ENCODE measurements at places on chromosomes 7 and 10. TPM values are rescaled to one million over a fixed set of nuclear protein-coding genes. Genes with fewer than 3 reads are reported as not detected.

DNA sequence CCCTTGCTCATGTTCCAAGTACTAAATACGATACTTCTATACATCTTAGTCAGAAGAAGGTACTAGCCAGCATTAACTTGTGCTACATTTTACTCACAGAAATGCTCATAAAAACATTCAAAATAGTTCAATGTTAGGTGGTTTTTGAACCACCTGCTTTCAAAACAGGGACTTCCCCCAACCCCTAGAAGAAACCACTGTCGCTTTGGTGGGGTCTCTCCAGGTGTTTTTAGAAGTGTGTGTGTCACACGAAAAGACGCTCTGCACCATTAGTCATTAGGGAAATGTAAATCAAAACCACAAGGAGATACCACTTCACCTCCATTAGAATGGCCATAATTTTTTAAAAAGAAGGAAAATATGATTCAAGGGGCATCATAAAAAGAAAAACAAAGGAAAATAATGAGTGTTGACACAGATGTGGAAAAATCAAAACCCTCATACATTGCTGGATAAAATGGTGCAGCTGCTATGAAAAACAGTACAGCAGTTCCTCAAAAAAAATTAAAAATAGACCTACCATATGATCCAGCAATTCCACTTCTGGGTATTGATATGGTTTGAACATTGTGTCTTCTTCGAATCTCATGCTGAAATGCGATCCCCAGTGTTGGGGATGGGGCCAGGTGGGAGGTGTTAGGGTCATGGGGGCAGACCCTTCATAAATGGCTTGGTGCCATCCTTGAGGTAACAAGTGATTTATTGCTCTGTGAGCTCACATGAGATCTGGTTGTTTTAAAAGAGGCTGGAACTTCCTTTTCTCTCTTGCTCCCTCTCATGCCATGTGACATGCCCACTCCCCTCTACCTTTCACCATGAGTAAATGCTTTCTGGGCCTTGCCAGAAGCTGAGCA lies 74.2 kb downstream of the MALSU1 start:
- peak; percentile 92 for DNase-seq

- DNase-seq = peak; percentile 86
Observed at GRCh38 chr7:101744588-101744987, 72.8 kb upstream of the CUX1 start.

GRCh38 chr7:65983965-65984658 lies 2.1 kb upstream of the GUSB start:
- no peak for DNase-seq

GRCh38 chr10:124508070-124508667 lies 46.5 kb downstream of the LHPP start:
- DNase-seq = peak; percentile 51

GRCh38 chr10:118007773-118008172 lies 39.0 kb downstream of the RAB11FIP2 start:
- DNase-seq = no peak

DNA sequence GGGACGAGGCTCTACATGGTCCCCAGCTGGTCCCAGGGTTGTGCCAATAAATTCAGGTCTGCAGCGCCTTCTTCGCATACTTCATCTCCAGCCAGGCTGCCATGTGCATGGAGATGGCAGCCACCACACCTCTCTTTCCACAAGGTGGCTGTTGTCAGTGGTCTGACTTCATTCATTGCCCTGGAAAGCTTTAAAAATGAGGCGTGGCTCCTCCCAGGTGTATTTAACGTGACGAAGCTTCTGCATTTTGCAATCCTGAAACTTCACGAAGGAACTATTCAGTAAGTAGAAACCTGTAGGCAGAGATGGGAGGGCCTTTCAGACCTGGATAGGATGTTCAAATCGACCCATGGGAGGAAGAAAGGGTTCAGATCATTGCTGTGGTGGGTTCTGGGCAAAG lies 53.7 kb downstream of the PFKFB3 start:
- no peak for DNase-seq

- no peak for DNase-seq
Observed at GRCh38 chr7:110801502-110801901, 289.4 kb upstream of the LRRN3 start.

The IMMP2L gene
- 23.8 TPM for total RNA-seq

DNA sequence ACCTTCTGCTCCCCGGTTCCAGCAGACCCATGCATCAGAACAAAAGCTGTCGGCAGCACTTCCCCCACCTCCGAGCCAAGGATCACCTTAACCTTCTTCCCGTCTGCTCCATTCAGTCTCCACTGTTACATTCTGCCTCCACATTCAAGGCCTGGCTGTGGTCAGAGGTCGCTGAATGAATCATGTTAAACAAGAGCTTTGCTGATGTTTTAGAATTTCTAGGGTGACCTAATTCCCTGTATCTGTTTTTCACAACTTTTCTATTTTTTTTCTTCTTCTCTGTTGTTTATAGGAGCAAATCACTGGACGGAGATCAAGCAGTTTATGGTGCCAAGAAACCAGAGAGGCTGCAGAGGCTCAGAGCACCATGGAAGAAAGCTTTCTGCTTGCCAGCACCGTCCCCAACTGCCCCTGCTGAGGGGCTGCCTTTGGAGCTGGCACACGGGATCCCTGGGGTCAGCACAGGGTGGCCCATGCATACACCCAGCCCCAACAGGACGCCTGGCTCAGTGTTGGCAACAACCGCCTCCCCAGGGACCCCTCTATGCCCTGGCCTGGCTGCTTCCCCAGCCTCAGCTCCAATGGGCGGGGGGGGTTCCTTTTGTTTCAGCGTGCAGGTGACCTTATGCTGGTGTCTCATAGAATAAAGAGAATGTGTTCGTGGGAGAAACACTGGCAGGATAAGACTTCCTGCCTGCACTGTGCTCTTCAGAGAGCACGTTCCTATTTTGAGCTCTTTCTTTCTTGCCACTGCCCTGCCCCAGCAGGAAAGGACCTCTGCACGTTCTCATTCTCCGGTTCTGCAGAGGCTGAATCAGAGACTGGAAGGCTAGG lies 182.7 kb upstream of the LYZL2 start:
- DNase-seq = no peak

- no peak for DNase-seq
Observed at GRCh38 chr7:6269527-6269926, 2.9 kb downstream of the CYTH3 start.

The MYPN gene
- not detected for total RNA-seq

GRCh38 chr10:124560377-124561105 lies 98.9 kb downstream of the LHPP start:
- DNase-seq = no peak

GRCh38 chr7:11934796-11935195 lies 102.8 kb upstream of the THSD7A start:
- no peak for DNase-seq

The HOXA2 gene
- total RNA-seq = 0.42 TPM

DNA sequence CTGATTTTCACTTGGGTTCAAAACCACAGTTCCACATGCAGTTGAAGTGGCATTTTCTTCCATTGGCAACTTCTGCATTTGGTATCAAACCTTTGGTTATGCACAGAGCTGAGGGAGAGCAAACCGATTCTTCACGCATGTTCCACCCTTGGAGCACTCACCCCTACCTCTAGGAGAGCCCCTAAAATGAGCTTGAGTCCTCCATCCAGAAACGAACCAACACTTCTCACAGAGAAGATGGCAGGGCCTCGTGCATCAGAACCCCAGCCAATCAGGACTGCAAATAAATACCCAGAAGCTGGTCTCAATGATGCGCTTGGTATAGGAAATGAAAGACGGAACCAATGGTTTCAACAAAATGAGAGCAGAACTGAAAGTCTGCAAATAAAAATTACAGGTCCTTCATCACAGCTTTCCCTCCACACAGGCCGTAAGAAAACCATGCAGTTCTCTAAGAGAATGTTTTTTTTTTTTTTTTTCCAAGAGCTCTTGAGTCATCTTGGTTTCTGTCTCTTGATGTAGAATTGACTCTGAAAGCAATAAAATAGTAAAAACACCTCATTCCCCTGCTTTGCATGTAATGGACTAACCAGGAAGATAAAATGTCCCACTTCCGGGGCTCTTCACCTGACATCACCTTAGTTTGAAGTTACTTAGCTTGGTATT lies 23.9 kb downstream of the KLF6 start:
- DNase-seq = peak; percentile 46

DNA sequence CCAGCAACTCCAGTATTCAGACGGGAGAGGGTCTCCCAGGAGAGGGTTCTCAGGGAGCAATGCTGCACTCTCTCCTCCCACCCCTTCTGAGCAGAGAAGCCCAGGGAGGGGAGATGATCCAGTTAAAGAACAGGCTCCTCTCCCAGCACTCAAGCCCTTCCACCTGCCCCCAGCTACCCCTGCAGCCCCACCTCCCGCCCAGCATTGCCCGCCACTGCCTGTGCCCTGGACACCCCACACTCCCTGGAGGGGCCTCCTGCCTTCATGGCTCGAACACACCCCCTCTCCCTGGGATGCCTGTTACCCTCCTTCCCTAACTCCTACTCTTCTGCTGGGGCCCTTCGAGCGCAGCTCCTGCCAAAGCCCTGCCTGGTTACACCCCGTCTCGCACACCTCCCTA lies 66.8 kb downstream of the ELFN1 start:
- no peak for DNase-seq

DNA sequence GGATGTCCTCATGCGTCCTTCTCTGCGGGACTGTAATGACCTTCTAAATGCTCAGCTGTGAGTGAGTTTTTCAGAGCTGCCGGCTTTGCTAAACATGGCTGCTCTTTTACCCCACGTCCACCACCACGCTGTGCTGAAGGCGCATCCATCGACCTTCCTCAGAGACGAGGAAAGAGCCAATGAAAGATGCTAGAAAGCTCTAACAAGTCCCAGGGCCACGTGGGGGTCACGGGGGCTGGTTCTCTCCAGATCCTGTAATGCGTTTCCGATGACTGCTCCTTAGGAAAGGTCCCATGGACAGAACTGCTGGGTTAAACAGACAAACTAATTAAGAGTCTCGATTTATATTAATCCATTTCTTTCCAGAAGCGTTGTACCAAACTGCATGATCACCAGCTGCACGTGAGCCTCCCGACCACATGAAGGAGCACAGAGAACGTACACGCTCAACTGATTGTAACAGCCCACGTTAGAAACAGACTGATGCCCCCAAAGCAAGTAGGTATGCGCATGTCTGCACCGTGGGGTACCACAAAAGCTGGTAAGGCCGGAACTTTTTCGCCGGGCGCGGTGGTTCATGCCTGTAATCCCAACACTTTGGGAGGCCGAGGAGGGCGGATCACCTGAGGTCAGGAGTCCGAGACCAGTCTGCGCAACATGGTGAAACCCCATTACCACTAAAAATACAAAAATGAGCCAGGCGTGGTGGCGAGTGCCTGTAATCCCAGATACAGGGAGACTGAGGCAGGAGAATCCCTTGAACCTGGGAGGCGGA lies 109.6 kb downstream of the TCERG1L start:
- no peak for DNase-seq

The CDC14C gene
- total RNA-seq = not detected

The PDE1C gene
- not detected for total RNA-seq

- no peak for DNase-seq
Observed at GRCh38 chr7:115300231-115300870, 378.5 kb downstream of the MDFIC start.

The EGFR gene
- total RNA-seq = 0.15 TPM

The UBE2D1 gene
- 10.5 TPM for total RNA-seq

The NIPSNAP2 gene
- 53.1 TPM for total RNA-seq

All from OCI-LY7 (cell line).